Erythroblast (primary cell): ENCODE measurements at places on chromosomes 12 and 14.

GRCh38 chr12:73125148-73125547 is 853.0 kb downstream of the TRHDE start:
- DNase-seq, result no peak

GRCh38 chr12:89690925-89691324 is 17.7 kb downstream of the ATP2B1 start:
- no peak for DNase-seq

DNA sequence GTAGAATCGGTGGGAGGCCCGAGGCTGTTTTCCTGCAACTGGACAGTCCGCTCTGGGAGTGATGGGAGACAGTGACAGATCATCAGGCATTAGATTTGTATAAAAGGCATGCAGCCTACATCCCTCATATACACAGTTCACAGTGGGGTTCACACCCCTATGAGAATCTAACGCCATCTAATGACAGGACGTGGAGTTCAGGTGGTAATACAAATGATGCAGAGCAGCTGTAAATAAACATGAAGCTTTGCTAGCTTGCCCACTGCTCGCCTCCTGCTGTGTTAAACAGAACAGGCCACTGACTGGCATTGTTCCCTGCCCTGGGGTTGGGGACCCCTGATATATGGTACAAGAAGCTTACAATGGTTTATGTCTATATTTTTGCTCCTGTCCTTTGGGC is 179.0 kb downstream of the LRFN5 start:
- DNase-seq, result no peak

DNA sequence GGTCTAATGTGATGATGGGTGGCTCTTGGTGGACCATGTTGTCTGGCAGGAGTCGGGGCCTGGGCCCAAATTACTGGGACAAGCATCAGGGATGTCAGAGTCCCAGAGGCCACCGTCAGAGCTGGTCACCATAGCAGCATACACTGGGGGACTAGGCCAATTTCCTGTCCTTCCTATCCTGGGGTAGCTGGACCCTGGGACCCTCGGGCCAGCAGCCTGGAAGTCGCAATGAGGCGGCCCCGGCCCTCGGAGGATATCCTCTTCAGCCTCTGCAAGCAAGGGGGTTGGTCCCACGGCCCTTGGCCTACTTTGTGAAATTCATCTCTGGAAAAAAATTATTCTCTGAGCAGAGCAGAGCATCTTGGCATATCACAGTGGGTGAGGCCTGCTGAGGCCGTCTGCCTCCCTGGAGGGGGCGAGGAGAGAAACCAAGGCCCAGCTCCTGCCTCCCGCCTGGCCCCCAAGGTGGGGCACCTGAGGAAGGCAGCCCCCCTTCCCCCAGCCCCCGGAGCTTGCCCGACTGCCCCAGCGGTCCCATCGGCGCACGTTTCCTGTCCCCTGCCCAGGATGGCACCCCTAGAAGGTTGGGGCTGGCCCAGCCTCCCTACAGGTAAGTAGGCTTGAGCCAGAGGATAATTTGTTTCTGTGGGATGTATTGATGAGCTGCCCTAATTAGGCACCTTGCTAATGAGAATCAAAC is 135.0 kb upstream of the MYL2 start:
- DNase-seq, result no peak

- no peak for DNase-seq
These were observed 1.7 kb downstream of the HNF1A start for GRCh38 chr12:120979862-120980696.

- DNase-seq, result no peak
These were observed 49.3 kb upstream of the TSPAN11 start for GRCh38 chr12:30877105-30877875.

- DNase-seq, result no peak
These were observed 506.4 kb downstream of the MED13L start for GRCh38 chr12:115771065-115771464.

DNA sequence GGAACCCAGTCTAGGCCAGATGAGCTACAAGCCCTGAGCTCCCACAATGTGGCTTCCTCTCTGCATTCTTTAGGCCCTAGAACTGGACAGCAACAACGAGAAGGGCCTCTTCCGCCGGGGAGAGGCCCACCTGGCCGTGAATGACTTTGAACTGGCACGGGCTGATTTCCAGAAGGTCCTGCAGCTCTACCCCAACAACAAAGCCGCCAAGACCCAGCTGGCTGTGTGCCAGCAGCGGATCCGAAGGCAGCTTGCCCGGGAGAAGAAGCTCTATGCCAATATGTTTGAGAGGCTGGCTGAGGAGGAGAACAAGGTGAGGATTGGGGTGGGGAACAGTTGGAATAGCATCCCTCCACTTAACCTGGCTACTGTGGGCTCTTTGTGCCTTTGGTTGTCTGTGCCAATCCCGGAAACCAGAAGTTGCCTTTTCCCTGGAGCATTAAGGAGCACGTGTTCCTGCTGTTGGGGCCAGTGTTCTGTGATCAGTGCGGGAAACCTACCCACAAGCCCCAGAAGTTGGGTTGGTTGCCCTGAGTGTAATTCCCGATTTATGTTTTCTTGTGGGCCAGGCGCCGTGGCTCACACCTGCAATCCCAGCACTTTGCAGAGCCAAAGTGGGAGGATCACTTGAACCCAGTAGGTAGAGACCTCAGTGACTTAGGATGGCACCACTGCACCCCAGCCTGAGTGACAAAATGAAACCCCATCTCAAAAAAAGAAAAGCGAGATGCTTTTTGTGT is 6.4 kb downstream of the FKBP4 start:
- no peak for DNase-seq

DNA sequence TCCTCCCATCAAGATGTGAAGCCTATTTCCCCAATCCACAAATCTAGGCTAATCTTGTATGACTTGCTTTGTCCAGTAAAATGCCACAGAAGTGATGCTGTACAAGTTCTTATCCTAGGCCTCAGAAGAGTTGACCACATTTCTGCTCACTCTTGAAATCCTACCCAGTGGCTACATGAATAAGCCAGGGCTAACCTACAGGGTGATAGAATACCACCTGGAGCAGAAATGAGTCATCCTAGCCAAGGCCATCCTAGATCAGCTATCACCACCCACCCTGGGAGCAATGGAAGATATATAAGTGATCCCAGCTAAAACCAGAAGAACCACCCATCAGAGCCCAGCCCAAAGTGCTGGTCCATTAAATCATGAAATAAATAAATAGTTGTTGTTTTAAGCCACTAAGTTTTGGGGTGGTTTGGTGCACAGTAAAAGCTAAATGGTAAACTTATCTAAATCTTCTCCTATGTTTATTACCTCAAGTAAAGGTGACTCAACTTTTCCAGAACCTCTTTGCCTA is 105.1 kb downstream of the RPS29 start:
- DNase-seq, result no peak

DNA sequence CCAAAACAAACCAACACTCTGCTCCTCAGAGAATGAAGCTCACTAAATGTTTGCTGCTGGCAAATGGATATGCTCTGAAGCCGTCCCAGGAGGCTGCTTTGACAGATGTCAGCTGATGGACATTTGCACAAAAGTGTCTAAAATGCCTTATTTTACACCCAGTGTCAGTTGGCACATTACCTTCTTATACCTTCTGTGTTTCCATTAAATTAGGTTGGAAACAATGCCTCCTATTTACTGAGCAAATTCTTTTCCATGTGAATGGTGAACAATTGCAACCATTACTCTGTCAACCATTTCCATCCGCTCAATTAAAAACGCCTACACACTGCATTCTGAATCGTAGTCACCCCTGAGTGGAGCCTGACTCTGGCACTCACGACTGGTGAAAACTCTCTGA is 1679.9 kb upstream of the FLRT2 start:
- DNase-seq, result no peak

- no peak for DNase-seq
These were observed 2.5 kb upstream of the SNX6 start for GRCh38 chr14:34632411-34632978.

DNA sequence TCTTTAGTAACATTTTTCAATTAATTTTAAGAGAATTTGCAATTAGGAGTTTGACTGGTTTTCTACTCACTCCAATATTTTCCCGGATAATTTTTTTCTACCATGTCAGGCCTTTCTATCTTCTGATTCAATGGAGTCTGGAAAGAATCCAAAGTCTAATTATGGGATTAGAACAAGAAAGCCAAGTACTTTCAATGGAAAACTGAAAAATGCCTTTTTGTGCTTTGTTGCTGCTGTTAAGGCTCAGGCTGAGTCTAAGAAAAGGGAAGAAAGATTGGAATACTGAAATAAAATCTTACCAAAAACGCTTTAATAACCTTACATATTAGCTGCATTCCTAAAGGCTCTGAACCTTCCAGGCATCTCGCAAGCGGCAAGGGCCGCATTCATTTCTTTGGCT is 24.4 kb upstream of the DHRS4 start:
- DNase-seq, result no peak

GRCh38 chr12:52819731-52820510 is 6.0 kb upstream of the KRT4 start:
- DNase-seq, result no peak

DNA sequence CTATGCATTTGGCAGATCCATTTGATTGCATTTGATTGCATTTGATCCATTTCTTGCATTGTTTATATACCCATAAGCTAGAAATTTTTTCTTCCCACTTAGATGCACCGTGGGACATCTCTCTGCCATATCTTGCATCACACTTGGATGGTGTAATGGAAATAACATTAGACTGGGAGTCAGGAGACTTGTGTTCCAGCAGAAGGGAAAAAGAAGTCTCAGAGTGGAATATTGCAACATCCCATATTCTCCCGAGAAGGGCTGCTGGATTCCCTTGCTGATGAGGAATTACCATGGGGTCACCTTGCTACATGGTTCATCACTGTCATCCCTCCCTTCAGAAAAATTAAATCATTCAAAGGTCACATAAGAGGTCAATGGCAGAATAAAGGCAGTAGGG is 78.1 kb downstream of the KSR2 start:
- no peak for DNase-seq

DNA sequence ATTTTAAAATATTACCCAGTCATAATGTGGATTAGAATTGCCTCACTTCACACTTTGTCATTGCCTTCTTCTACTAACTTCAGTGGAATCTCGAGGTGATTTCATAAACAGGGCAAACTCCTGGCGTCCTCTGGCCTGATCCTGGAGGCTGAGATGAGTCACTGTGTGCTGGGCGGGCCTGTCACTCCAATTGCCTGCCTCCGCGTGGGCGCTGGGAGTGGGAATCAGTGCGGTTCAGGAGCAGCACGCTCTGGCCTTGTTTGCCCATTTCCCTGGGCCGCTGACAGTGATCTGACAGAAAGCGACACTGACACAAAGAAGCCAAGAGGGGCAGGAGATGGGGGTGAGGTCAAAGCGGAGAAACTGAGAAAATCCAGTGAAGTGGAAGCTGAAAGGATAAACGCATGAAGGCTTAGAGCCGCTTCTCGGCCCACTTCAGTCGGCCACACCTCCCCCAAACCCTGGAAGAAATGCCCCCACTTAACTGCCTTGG is 29.7 kb downstream of the LGR5 start:
- no peak for DNase-seq

DNA sequence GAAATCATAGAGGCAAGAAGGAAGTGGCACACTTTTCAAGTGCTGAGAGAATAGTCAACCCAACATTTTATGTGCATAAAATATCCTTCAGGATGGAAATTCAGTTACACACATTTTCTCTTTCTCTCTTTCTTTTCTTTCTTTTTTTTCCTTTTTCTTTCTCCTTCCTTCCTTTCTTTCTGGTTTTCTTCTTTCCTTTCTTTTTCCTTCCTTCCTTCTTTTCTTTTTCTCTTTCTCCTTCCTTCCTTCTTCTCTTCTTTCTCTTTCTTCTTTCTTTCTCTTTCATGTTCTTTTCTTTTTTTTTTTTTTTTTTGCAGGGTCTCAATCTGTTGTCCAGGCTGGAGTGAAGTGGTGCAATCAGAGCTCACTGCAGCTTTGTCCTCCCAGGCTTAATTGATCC is 38.7 kb upstream of the OR5AU1 start:
- no peak for DNase-seq

DNA sequence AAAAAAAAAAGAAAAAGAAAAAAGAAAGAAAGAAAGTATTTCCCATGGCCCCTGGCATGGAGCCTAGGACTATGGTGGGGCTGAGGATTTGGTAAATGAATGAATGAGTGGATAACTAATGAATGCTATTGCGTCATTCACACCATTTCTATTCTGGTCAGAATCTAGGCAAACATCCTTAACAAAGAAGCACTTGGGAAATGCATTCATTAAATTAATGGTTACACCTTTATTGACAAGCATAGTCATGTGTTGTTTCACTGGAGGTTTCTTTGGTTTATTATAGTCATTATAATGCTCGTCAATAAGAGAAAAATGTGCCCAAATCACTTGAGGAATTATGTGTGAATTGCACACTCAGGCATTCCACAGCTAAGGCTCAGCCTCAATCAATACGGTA is 13.6 kb upstream of the AQP2 start:
- no peak for DNase-seq
